ENCODE measurements at places on chromosomes 6 and 20.

GRCh38 chr6:96499781-96500180, 21.8 kb upstream of the UFL1 start:
- DNase-seq, result peak; percentile 13

DNA sequence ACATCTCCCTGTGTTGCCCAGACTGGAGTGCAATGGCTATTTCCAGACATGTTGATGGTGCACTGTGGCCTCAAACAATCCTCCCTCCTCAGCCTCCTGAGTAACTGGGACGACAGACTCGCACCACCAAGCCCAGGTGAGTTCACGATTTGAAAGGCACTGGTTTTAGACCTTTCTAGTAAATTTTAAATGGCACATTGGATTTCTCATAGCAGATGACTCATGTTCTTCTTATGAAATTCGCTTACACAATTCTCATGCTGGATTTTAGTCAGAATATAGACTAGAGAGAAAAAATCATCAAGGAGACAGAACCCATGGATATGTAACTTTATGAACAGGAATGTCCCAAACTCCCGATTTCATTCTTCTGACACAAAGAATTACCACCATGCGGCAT, 18.1 kb upstream of the PXDC1 start:
- DNase-seq, result no peak

DNA sequence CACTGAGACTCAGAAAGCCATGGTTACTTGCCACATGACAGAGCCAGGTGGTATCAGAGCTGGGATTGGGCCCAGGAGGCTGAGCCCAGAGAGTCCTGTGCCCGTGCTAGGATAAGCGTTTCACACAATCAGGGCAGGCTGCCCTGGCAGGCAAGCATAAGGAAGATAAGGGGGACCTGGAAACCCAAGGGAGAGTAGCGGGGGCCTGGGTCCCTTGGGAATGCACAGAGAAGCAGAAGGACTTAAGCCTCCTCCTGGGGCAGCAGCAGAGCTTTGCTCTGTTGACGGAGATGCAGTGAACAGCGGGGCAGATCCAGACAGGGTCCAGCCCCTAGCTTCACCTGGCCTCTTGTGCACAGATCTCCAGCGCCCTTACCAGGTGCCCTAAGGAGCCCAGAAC, 8.7 kb downstream of the TRIB3 start:
- DNase-seq, result no peak

DNA sequence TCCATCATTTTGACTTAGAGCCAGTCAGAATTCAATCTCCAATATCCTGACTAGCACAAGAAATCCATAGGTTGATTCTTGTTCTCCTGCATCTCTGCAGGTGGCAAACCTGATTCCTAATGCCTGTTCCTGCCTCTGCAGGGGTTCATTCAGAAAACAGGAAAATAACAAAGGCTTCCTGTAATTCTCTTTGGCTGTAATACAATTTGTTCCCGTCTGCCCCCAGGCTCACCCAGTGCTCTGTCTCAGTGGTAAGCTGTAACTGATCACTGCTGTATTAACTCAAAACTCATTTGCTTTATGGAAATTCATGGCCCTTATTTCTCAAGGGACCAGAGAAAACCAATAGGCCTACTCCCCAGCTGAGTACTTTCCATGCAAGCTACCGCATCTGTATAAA, 88.6 kb downstream of the OPRM1 start:
- no peak for DNase-seq

DNA sequence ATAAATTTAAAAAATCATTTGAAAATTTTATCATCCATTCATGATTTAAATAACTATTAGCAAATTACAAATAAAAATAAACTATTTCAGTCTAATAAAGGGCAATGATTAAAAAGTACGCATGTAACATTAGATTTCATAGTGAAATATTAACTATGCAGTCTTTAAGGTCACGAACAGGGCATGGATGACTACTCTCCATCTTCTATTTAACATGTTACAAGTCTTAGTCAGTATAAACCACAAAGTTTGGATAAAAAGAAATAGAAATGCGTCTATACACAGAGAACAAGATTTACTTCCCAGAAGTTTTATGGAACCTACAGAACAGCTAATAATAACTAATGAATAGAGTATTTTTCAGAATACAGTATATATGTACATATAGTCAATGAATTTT, 1016.0 kb downstream of the EYS start:
- no peak for DNase-seq

DNA sequence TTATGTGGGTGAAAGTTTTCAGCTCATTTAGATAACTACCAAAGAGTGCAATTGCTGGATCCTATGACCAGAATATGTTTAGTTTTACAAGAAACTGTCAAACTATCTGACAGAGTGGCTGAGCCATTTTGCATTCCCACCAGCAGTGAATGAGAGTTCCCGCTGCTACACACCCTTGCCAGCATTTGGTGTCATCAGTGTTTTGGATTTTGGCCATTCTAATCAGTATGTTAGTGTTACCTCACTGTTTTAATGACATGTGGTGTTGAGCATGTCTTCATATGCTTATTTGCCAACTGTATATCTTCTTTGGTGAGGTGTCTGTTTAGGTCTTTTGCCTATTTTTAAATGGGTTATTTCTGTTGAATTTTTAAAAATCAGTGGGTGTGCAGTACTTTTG, 120.9 kb downstream of the CFAP61 start:
- no peak for DNase-seq

DNA sequence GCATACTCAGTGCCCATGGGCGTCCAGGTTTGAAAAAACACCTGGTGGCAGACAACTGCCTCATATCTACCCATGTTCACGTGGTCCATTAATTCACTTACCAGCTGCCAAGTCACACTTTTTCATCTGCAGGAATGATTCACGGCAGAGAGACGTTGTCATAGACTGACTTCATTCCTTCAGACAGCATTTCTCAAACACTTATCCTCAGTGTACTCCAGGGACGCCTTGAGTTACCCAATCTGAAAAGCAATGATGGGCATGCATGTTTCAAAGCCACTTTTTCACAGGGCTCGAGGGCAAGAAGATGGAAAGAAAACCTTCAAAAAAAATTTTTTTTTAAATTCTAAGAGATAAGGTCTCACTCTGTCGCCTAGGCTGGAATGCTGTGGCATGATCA, 6.0 kb downstream of the MMP24OS start:
- DNase-seq, result no peak

DNA sequence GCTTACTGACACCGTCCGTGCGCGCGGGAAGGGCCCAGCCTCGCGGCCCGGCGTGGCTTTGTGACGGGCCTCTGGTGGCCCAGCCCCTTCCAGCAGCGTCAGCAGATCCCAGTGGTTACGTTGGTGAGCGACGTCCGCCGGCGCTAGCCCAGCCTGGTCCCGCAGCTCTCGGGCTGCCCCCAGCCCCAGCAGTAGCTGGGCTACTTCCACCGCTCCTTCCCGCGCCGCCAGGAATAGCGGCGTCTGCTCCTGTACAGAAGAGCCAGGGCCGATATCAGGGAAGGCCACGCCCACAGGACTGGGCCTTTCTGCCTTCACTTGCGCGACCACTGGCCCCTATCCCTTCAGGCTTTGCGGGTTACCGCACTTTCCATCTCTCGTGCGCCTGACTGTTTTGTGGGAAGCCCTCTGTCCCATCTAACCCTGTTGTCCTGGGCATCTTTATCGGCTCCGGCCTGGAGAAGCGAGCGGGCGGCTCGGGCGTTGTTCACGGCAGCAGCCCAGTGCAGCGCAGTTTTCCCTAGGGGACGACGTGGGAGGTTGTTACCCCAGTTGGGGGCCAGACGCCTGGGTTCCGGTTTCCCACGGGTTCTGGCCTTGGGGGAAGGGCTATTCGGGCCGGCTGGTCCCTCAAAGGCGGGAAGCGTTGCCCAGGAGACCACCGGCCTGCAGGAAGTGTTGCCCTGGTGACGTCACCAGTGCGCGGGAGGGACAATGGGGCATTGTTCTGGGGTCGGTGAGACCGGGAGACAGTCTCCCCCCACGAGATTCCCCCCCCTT, 3.6 kb upstream of the GPSM3 start:
- peak; percentile 46 for DNase-seq

GRCh38 chr6:4174042-4174441, 38.7 kb upstream of the ECI2 start:
- no peak for DNase-seq

GRCh38 chr20:20519269-20519668, 151.4 kb downstream of the INSM1 start:
- DNase-seq, result no peak

GRCh38 chr6:18842534-18842933, 455.4 kb downstream of the RNF144B start:
- DNase-seq, result no peak

DNA sequence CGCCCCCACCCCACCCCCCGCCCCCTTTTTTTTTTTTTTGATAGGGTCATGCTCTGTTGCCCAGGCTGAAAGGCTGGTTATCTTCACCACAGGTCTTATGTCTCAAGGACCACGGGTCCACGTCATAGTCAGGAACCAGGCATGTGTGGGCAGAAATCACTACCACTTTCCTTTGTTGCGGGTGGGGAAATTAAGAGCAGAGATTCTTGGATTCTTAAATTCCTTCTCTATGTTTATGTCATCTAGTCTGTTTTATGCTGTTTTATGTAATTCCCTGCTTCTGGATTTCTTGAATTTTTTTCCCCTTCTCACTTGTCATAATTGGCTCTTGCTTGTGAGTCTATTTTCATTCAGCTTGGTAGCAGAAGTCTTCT, 25.8 kb upstream of the PLCG1 start:
- no peak for DNase-seq

DNA sequence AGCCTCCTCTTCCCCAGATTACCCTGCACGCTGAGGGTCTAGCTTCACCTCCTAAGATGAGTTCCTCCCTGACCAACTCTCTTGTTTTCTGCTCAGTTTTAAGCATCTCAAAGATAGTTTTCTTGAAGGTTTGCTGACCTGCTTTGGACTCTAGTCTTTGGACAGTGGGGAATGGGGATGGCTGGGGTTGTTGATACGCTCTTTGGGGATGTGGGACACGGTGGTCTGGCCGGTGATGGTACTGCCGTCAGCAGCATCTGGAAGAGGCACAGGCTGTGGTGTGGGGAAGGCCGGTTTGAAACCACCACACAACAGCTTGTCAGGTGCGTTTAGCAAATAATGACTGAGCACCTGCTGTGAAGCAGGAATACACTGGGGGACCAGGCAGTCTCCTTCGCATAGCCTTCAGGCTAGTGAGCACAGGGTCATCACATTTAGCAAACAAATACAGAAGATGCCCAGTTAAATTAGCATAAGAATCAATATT, 94.1 kb downstream of the TMEM242 start:
- no peak for DNase-seq

- DNase-seq, result no peak
These were observed 49.7 kb upstream of the SNX9 start for GRCh38 chr6:157773248-157773773.
